Endodermal cell (in vitro differentiated cells): ENCODE measurements at places on chromosomes 3 and 15. TPM values are rescaled to one million over a fixed set of nuclear protein-coding genes. Genes with fewer than 3 reads are reported as not detected.

The SPATA12 gene
- total RNA-seq, result 0.19 TPM in 1 of 3 replicates, not detected in the others

The ZNF445 gene
- 39.9 to 57.9 TPM (median 56.9 TPM) in 3 replicates for total RNA-seq

The PRSS50 gene
- total RNA-seq, result 2.4 to 5.2 TPM (median 4.4 TPM) in 3 replicates

The DISP2 gene
- total RNA-seq, result 0.04 to 0.05 TPM (median 0.04 TPM) in 3 replicates

The CCRL2 gene
- total RNA-seq, result not detected in 2 replicates

The SERINC4 gene
- total RNA-seq, result 0.16 and 0.18 TPM in 2 replicates
